Gastroesophageal sphincter (tissue), 4 donors: ENCODE measurements at places on chromosomes 3 and 15.
A peak's percentile ranks its signal among the peaks of the same experiment; 100 is the strongest.

GRCh38 chr15:35289024-35289617 is 204.0 kb upstream of the NANOGP8 start:
- H3K36me3 ChIP-seq: no peaks in the 10 kb centered on the region
- no peaks in the 10 kb centered on the region for H3K4me1 ChIP-seq
- no peak for ATAC-seq
- no peak overlapping the region for H3K27ac ChIP-seq
- no peaks in the 10 kb centered on the region for H3K27me3 ChIP-seq
- no peak overlapping the region for H3K4me3 ChIP-seq

GRCh38 chr15:50017522-50017921 is 101.5 kb downstream of the ATP8B4 start:
- no peaks in the 10 kb centered on the region for H3K36me3 ChIP-seq
- H3K27ac ChIP-seq: peak overlapping the region; percentile 41
- no peaks in the 10 kb centered on the region for H3K27me3 ChIP-seq
- peak; percentile 66 for ATAC-seq
- H3K4me3 ChIP-seq: no peak overlapping the region
- H3K4me1 ChIP-seq: no peaks in the 10 kb centered on the region

GRCh38 chr15:67790610-67791319 is 34.5 kb upstream of the SKOR1 start:
- no peaks in the 10 kb centered on the region for H3K27me3 ChIP-seq
- no peak overlapping the region for H3K27ac ChIP-seq
- H3K4me1 ChIP-seq: no peaks in the 10 kb centered on the region
- H3K36me3 ChIP-seq: peaks cover 23% of the 10 kb centered on the region
- ATAC-seq: no peak
- no peak overlapping the region for H3K4me3 ChIP-seq

GRCh38 chr3:101128786-101129185 is 135.6 kb upstream of the ABI3BP start:
- no peaks in the 10 kb centered on the region for H3K27me3 ChIP-seq
- H3K4me1 ChIP-seq: no peaks in the 10 kb centered on the region
- H3K27ac ChIP-seq: no peak overlapping the region
- no peak for ATAC-seq
- H3K36me3 ChIP-seq: no peaks in the 10 kb centered on the region
- H3K4me3 ChIP-seq: no peak overlapping the region

GRCh38 chr3:166713787-166714186 is 666.3 kb downstream of the ZBBX start:
- no peak overlapping the region for H3K4me3 ChIP-seq
- H3K36me3 ChIP-seq: no peaks in the 10 kb centered on the region
- no peak for ATAC-seq
- no peaks in the 10 kb centered on the region for H3K27me3 ChIP-seq
- H3K4me1 ChIP-seq: no peaks in the 10 kb centered on the region

DNA sequence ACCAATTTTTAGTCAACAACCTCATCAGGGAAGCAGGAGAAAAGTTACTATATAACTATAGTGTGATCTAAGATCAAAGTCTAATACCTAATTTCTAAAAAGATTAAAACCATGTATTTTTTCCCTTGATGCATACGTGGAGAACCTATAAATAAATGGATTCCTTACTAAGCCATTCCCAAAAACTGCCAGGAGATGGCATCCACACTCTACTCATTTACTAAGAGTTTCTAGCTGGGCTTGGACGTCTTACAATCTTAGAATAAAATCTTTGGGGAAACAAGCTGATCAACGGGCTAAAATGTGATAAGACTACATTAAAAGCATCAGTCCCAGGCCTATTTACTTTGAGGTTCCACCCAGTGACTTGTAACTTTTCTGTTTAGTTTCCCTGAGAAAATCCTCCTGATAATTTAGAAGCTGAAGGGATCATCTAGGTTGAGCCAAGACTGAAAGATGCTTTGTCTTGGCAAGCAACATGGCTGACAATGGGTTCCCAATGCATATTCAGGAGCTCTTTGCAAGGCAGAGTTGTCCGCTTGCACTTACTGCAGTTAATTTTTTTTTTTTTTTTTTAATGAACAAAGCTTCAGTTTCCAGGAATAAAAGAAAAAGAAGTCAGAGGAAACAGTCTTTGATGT is 85.5 kb upstream of the FGF12 start:
- H3K4me3 ChIP-seq: no peak overlapping the region
- peaks cover under 1% of the 10 kb centered on the region for H3K4me1 ChIP-seq
- ATAC-seq: no peak
- no peak overlapping the region for H3K27ac ChIP-seq
- no peaks in the 10 kb centered on the region for H3K27me3 ChIP-seq

- ATAC-seq: no peak
Observed at GRCh38 chr15:22796079-22796478, 9.6 kb downstream of the NIPA1 start.

DNA sequence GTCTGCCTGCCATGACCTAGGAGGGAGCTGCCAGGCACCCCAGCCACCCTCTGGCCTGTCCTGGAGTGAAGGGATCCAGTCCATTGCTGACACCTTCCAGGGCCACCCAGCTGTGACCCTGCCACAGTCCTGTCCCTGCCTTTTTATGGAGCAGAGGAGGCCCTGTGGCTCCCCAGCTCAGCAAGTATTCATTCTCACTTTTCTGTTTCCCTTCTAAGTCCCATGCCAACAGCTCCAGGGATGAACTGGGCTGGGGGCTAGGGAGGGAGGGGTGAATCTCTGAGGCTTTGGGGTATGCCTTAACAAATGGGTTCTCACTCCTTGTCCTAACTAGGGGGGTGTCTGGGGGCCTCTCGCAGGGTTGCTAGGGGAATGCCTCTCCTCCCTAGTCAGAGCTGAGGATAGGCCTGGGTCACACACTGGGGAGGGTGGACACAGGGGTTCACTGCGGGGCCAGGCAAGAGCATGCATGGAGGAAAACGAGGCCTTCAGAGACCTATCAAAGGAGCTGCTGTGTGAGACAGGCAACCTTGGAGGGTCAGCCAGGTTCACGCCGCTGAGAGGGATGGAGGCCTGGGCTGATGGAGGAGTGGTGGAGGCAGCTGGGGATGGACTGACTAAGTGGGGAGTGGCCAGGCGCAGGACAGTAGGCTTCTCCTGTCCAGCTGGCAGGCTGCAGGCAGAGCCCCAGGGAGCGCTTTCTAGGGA is 31.8 kb downstream of the EPHB3 start:
- ATAC-seq: peak; percentile 17
- H3K36me3 ChIP-seq: no peaks in the 10 kb centered on the region
- no peak overlapping the region for H3K4me3 ChIP-seq
- no peaks in the 10 kb centered on the region for H3K27me3 ChIP-seq
- H3K4me1 ChIP-seq: peaks cover 10% of the 10 kb centered on the region

- no peaks in the 10 kb centered on the region for H3K36me3 ChIP-seq
- H3K4me1 ChIP-seq: no peaks in the 10 kb centered on the region
- H3K4me3 ChIP-seq: no peak overlapping the region
- peaks cover 15% of the 10 kb centered on the region for H3K27me3 ChIP-seq
Observed at GRCh38 chr15:89740137-89740536, 10.9 kb downstream of the MESP1 start.

DNA sequence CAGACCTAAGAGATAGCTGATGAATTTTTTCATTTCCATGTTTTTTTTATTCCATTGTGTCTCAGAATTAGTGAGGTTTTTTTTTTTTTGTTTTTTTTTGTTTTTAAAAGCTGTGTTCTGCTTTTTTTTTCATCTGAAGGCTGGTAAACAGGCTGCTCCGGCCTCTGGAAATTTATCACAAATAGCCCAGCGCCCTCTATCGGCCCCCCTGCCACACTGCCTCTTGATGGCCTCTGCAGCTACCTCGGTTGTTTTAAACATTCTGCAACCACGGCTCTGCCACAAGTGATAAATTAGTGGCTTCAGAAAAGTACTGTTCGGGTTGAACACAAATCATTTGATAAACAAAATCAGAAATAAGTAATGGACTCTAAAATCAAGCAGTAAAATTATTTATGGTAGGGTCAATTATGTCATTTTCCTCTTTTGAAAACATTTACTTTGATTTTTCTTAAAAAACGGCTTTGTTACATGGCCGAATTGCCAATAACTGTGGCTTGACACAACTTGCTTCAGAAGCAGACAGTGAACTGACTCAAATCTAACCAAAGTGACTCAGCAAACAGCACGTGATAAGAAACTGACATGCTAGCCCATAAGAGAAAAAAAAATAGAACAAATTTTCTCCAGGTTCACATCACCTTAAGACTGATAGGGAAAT is 87.8 kb downstream of the RSL24D1 start:
- H3K27ac ChIP-seq: no peak overlapping the region
- ATAC-seq: no peak
- H3K36me3 ChIP-seq: no peaks in the 10 kb centered on the region
- H3K4me1 ChIP-seq: no peaks in the 10 kb centered on the region
- no peak overlapping the region for H3K4me3 ChIP-seq
- H3K27me3 ChIP-seq: no peaks in the 10 kb centered on the region

GRCh38 chr15:68880382-68880781 is 49.9 kb upstream of the SPESP1 start:
- H3K4me3 ChIP-seq: no peak overlapping the region
- H3K27me3 ChIP-seq: peaks cover 6% of the 10 kb centered on the region
- H3K36me3 ChIP-seq: no peaks in the 10 kb centered on the region
- ATAC-seq: no peak
- H3K27ac ChIP-seq: no peak overlapping the region

- no peaks in the 10 kb centered on the region for H3K4me1 ChIP-seq
- H3K36me3 ChIP-seq: peaks cover 6% of the 10 kb centered on the region
- no peak for ATAC-seq
- no peak overlapping the region for H3K27ac ChIP-seq
- no peaks in the 10 kb centered on the region for H3K27me3 ChIP-seq
Observed at GRCh38 chr3:195063581-195064193, 207.3 kb downstream of the XXYLT1 start.

DNA sequence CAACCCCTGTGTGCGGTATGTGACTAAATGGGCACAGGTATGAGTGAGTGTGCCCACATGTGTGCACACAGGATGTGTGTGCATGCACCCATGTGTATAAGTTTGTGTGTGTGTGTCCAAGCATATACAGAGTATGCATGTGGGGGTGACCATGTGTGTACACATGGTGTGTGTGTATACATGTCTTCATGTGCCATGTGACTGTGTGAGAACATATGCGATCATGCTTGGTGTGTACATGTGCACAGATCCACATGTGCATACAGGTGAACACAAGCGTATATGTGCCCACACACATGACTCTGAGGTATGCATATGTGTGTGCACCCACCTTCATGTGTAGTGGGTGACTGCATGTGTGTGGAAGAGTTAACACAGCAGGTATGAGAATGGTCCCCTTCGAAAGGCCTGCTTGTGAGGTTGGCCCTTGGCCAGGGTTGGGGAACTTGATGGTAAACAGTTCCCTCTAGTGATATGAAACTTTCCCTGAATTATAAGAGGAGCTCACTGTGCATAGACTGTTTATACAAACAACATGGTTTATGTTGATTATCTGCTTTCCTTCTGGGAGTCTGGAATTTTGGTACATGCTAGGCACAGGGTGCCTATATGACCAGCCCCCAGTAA is 10.3 kb downstream of the PFKFB4 start:
- ATAC-seq: no peak
- H3K4me3 ChIP-seq: no peak overlapping the region
- peaks cover 14% of the 10 kb centered on the region for H3K4me1 ChIP-seq
- H3K36me3 ChIP-seq: no peaks in the 10 kb centered on the region
- no peaks in the 10 kb centered on the region for H3K27me3 ChIP-seq

GRCh38 chr15:61157933-61158332 is 71.2 kb downstream of the RORA start:
- H3K4me3 ChIP-seq: no peak overlapping the region
- H3K27me3 ChIP-seq: no peaks in the 10 kb centered on the region
- H3K36me3 ChIP-seq: no peaks in the 10 kb centered on the region
- peak; percentile 82 for ATAC-seq

DNA sequence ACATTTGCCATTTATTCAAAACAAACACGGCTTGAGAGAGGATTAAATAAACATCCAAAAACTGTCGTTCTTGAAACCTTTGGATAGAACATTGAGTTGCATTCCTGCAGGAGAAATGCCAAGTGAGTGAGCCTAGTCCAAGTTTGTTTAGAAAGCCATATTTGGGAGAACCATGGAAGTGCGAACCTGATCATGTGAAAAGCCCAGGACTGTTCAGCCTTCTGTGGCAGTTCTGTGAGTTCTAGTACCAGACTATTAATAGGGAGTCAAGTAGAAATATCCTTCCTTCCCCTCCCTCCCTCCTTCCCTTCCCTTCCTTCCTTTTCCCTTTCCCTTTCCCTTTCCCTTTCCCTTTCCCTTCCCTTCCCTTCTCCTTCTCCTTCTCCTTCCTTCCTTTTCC is 470.4 kb downstream of the LPP start:
- H3K27me3 ChIP-seq: no peaks in the 10 kb centered on the region
- peak overlapping the region; percentile 94 for H3K27ac ChIP-seq
- ATAC-seq: peak; percentile 92
- no peak overlapping the region for H3K4me3 ChIP-seq

GRCh38 chr15:31376511-31376910 is 49.9 kb downstream of the KLF13 start:
- H3K27ac ChIP-seq: no peak overlapping the region
- no peak for ATAC-seq
- peaks cover 61% of the 10 kb centered on the region for H3K4me1 ChIP-seq
- no peak overlapping the region for H3K4me3 ChIP-seq
- H3K27me3 ChIP-seq: no peaks in the 10 kb centered on the region

- H3K36me3 ChIP-seq: no peaks in the 10 kb centered on the region
- no peak overlapping the region for H3K27ac ChIP-seq
- no peaks in the 10 kb centered on the region for H3K27me3 ChIP-seq
- no peak overlapping the region for H3K4me3 ChIP-seq
Observed at GRCh38 chr3:182509844-182510460, 283.4 kb upstream of the ATP11B start.

GRCh38 chr3:148158210-148158609 is 539.5 kb upstream of the AGTR1 start:
- no peaks in the 10 kb centered on the region for H3K4me1 ChIP-seq
- no peaks in the 10 kb centered on the region for H3K27me3 ChIP-seq
- no peaks in the 10 kb centered on the region for H3K36me3 ChIP-seq
- no peak overlapping the region for H3K4me3 ChIP-seq
- no peak for ATAC-seq
- no peak overlapping the region for H3K27ac ChIP-seq

GRCh38 chr3:177647341-177647740 is 450.1 kb upstream of the TBL1XR1 start:
- H3K4me3 ChIP-seq: no peak overlapping the region
- no peaks in the 10 kb centered on the region for H3K4me1 ChIP-seq
- H3K27ac ChIP-seq: no peak overlapping the region
- no peak for ATAC-seq
- no peaks in the 10 kb centered on the region for H3K27me3 ChIP-seq

DNA sequence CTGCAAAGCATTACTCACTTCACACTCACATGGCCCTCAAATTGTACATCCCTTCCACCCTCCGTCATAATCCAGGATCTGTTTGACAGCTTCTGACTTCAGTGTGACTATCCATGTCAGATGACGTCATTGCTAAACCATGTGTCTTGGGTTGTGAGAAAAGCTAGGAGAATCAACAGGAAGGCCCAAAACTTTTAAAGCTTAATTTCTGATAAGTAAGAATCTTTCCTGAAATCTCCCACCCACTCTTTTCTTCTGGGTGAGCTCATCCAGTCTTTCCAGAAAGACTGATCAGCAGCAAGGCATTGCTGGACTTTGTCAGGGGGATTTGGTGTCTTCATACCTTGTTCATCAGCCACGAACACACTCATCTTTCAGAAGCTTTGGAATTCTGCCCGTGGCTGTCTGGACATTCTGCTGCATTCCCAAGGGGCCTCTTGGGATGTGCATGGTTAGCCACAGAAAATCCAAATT is 11.5 kb upstream of the LMCD1 start:
- peak; percentile 29 for ATAC-seq
- no peaks in the 10 kb centered on the region for H3K36me3 ChIP-seq
- H3K4me3 ChIP-seq: no peak overlapping the region
- peak overlapping the region; percentile 57 for H3K27ac ChIP-seq
